Endothelial cell of umbilical vein (primary cell): ENCODE measurements at places on chromosomes 6 and 20. TPM values are rescaled to one million over a fixed set of nuclear protein-coding genes. Genes with fewer than 3 reads are reported as not detected.
A peak's percentile ranks its signal among the peaks of the same experiment; 100 is the strongest.

GRCh38 chr20:48298851-48299484 lies 513.7 kb upstream of the SULF2 start:
- peak; percentile 96 for DNase-seq

- no peak for DNase-seq
Measured at GRCh38 chr6:19999319-20000191, 162.4 kb downstream of the ID4 start.

Gene RAET1L
- not detected in 2 replicates for total RNA-seq

DNA sequence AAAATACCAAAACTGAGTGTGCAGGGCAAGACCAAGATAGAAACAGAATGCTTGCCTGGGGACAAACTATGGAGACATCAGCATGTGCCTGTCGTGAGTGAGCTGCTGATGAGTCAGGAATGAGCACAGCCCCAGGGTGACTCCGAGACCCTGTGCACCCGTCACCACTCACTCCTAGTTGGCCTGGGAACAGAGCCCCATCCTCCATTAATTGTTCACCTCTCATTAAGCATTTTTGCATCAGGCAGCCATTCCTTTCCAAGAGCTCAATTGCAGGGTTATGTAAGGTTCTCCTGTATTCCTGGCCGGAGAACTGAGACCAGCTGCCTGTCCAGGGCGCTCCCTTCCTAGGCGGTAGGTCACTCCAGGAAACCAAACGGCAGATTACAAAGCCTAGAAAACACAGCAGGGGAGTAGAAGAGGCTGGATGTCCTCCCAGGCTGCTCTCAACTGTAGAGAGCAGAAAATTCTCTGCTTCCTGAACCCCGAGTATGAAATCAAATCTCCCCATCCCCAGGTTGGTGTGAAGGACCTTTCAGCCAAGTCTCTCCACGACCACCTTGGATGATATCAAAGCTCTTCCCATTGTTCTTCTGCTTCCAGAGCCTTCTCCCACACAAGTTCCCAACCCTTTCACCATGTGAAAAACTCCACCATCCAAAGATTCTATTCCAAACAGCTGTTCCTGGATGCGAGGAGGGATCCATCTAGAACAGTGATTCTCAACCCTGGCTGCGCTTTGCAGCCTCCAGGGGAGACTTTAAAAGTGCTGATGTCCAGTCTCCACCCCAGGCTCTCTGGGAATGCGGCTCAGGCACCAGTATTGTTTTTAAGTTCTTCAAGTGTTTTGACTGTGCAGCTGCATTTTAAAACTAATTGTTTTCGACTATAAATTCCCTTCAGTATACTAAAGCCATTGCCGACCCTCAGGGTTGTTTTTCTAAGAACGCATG lies 532.6 kb upstream of the JARID2 start:
- DNase-seq = no peak

DNA sequence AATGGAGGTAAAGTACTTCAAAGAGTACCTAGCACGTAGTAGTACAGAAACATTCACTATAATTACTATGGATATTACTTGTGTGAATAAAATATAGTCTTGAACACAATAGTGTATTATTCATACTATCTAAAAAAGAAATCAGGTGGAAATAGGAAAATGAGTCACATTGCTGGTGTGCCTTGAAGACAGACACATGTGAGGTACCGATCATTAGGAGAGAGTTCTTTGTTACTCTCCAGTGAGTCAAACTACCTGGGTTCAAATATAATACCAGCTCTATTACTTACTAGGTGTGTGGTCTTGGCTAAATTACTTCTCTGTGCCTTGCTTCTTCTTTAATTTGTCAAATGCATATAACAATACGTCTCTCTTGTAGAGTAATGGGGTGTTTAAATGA lies 50.8 kb upstream of the BEND6 start:
- no peak for DNase-seq

Gene SLC22A16
- not detected in 2 replicates for total RNA-seq

DNA sequence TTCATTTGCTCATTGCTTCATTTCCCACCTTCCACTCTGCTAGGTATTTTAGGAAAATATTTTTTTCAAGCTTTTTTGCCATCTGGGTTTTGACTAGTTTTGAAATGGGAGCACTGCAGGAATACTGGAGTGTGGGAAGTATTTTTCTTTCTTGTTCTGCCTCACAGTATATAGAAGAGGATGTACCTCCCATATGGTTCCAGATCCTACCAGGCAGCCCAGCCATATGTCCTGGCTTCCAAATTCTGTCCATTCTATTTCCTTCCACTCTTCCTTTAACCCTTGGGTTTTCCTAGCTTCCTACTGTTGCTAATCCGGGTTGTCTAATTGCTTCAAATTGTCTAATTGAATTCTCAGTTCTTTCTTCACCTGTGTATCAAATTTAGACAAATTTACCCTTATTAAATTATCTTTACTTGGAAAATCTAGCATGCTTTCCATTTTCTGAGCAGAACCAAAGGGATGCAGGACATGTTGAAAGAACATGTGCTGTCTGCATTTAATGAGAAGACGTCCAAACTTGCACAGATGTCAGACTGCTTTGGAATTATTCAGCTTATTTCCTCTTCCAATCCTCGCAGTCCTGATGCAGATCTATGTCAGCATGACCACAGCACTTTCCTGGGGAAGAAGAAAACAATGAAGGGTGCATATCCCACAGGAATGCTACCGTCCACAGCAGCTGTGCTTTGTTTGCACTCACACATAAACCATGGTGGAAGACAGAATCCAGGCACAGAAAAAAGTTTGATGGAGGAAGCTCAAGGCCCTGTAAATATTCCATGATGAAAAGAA lies 1273.9 kb upstream of the MAP3K7 start:
- no peak for DNase-seq

DNA sequence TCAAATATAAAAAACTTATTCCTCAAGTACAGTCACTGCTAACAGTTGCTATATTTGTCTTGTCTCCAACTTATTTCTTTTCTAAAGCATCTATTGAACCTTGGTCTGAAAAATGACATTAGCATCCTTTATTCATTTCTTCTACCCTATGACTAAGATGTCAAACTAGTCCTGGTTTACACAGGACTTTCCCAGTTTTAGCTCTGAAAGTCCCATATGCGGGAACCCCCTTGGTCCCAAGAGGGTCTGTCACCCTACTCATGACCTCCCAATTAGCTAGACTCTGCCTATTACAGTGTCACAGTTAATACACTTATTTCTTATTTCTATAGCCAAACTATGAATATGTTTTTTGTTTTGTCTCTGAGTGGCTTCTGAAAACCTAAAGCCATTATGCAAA lies 37.1 kb downstream of the PLEKHG1 start:
- DNase-seq = no peak

Gene GSTA3
- not detected in 2 replicates for total RNA-seq

Gene AIF1
- total RNA-seq = not detected in 2 replicates

DNA sequence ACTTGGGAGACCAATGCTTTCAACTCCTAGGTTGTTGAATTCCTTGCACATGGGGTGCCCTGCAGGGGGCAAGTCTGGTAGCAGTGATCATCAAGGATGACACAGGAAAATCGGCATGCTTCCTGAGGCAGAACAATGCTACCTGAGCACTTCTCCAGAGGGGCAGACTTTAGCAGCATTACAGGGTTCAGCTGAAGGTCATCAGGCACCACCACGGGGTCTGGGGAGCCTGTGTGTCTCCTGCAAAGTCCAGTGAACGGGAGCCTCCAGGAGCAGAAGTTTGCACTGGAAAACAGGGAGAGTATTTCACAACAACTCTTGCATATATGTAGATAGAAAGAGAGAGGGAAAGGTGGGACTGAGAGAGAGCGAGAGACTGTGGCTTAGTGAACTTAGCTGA lies 10.2 kb downstream of the VSX1 start:
- DNase-seq = no peak

Gene XKR7
- total RNA-seq = 0.04 TPM in 1 of 2 replicates, not detected in the other

Gene HLA-DRA
- total RNA-seq = not detected in 2 replicates

Gene FAM83D
- total RNA-seq = 35.5 and 46.0 TPM in 2 replicates

Gene RNF39
- not detected in 2 replicates for total RNA-seq

Gene BEND6
- total RNA-seq = 0.35 and 0.66 TPM in 2 replicates

GRCh38 chr6:53793318-53794136 lies 1.3 kb upstream of the LRRC1 start:
- peak; percentile 64 for DNase-seq

GRCh38 chr20:13418263-13419229 lies 197.5 kb downstream of the ISM1 start:
- DNase-seq = no peak

Gene ZNF831
- not detected in 2 replicates for total RNA-seq
